Renal cortex interstitium (tissue), 15 donors: ENCODE measurements at places on chromosomes 12 and 14. TPM values are rescaled to one million over a fixed set of nuclear protein-coding genes. Genes with fewer than 3 reads are reported as not detected.

GRCh38 chr12:5051334-5051733, 7.7 kb downstream of the KCNA5 start:
- DNase-seq: no peak

DNA sequence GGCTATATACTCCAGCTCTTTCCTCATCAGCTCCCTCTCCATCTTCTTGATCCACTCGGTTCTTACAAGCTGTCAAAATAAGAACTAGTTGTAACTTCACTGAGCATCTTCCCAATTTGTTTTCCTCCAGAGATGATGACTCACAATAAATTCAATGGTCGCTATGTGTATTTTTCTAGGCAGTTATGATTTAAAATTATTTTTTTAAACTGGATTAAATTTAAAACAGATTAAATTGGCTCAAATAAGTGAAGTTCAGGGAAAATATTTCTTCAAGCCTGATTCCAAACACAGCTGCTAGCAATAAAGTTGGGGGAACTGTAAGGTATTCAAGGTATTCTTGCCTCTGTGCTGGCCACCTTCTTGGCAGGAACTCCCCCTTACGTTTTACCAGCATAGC, 717.7 kb upstream of the USP15 start:
- no peak for DNase-seq

DNA sequence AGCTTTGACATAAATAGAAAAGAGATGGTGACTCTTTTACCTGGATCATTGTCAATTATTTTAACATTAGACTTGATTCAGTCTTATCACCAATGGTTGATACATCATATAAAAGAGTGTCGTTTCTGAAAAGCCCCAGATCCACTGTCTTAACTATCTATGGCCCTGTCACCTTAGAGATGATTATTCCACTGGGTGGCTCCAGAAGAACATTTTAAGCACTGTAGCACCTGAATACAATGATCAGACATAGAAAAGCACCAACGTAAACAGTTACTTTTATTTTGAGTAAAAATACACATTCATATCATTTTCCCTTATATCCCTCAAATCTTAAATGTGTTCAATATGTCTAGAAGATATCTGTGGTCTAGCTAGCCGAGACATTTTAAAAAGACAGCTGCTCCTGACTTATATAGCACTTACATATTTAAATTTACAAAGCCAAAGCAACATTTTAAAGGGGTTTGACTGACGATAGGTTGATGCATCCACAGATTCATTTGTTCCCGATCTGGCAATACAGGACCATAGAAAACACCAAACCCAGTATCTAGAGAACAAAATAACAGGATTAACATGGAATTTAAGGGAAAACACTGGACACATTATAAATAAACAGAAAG, 32.9 kb downstream of the TSPAN8 start:
- DNase-seq: no peak

DNA sequence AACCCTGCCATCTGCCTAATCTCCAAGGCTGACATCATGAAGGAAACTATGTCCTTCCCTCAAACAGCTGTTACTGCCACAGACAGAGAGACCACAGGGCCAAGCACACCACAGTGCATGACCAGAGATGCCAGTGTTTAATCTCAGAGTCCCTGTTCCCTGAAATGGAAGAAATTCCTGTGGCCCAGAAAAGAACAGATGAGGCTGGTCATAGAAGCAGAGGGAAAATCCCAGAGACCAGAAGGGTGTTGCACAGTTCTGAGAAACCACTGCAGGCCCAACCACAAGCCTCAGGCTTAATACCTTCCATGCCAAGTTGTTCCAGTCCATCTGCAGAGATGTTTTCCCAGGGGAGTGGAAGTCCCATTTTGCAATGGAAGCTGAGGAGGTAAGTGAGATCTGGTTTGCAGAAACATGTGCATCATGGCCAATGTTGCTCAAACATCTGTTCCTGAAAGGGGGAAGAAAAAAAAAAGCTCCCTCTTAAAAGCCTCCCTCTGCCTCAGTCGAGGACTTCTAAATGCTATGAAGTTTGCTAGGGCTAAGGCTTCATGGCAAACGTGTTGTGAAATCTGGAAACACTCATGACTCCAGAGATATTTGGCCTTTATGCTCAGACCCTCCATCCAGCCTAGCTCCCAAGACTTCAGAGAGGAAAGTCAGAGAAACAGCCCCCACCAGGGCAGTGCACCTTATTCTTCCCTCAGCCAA, 98.6 kb downstream of the SCARB1 start:
- DNase-seq: no peak

- DNase-seq: no peak
Observed at GRCh38 chr14:75096959-75097358, 27.5 kb downstream of the ZC2HC1C start.

- DNase-seq: no peak
Observed at GRCh38 chr12:118402251-118402650, 25.9 kb downstream of the SUDS3 start.

- DNase-seq: no peak
Observed at GRCh38 chr12:57063991-57064685, 14.2 kb upstream of the MYO1A start.

- no peak for DNase-seq
Observed at GRCh38 chr12:45518291-45519235, 210.9 kb upstream of the ARID2 start.

GRCh38 chr12:19847294-19848059, 408.2 kb downstream of the AEBP2 start:
- DNase-seq: no peak

DNA sequence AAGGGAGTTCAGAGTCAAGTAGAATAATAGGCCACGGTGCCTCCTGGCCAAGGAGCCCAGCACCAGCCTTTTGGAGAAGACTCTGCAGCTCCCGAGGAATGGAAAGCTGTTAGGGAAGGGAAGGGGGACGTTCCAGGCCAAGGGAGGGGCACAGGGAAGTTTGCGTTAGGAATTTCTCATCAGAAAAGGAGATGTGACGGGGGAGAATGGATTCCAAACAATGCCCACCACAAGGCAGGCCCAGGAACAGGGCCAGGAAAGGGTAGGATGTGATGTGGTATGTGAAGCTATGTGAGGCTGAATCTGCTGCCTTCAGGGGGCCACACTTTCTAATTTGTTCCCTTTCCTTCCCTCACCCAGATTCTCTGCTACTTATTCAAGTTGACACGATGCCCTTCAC, 46.0 kb downstream of the DGLUCY start:
- no peak for DNase-seq

- no peak for DNase-seq
Observed at GRCh38 chr12:130460611-130461446, 123.1 kb downstream of the PIWIL1 start.

DNA sequence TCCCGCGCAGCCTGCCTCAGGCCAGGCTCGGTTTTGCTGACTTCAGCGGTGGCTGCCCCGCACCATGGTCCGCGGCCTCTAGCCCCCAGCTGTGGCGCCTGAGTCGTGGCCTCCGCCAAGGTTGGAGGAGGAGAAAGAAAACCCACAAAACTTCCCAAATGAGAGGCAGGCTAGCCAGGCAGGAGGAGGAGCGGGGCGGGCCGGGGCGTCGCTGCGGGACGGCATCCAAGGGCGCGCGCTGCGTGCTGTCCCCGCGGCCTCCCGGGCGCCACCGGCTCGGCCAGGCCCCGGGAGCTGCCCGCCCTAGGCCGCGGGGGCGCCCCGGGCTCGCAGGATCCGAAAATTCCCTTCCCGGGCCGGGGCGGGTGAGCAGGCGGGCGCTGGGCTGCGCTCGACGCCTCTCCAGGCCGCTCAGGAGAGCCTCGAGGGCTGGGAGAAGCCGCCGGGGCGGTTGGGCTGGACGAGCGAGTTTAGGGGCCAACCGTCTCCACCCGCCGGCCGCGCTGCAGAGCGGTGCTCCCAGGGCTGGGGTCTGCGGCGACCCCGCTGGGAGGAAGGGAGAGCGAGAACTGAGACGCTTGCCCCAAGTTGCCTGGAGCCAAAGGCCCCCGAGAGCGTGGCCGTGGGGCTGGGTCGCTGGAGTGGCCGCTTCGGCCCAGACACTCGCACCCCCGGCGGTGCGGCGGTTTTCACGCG, at the start of gene EFS:
EFS (minus strand) TSS at position 137 of the 696 bp plus-strand sequence. CDS start 147 bp downstream, outside the sequence.
- DNase-seq: no peak

GRCh38 chr12:128754275-128754674, 69.5 kb downstream of the SLC15A4 start:
- DNase-seq: no peak

GRCh38 chr12:58931518-58931917, 11.2 kb upstream of the LRIG3 start:
- DNase-seq: no peak

DNA sequence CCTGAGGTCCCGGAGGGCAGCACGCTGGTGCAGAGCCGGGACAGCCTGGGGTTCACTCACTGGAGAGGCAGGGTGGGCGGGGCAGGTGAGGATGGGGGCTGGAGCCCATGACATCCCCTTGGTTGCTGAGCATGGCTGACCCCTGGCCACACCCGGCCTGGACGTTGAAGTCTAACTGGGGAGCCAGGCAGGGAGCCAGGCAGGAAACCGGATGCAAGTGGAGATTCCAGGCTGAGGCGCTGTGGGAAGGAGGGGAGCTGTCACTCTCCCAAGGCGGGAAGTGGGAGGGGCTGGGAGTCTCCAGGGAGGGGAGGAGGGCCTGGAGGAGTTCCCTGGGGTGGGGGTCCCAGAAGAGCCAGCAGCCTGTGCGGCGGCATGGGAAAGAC, 7.7 kb upstream of the INF2 start:
- DNase-seq: no peak

DNA sequence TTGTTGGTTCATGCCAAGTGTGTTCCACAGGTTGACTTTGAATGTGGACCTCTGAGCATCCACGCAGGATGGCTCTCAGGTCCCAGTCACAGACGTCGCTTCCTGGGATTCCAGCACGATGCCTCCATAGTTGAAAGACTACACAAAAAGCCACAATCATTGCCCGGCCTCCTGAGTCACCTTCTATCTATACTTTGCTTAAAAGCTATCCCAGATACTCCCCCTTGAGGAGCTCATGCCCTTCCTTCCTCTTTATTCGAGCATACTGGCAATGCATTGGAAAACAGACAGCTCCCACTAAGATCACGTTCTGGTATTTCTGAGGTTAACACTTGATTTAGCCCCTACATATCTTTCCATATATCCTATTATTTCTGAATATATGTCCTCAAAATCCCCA, 40.1 kb downstream of the ZNF664 start:
- DNase-seq: no peak

GRCh38 chr14:67004521-67004920, 184.7 kb upstream of the GARIN2 start:
- DNase-seq: no peak

DNA sequence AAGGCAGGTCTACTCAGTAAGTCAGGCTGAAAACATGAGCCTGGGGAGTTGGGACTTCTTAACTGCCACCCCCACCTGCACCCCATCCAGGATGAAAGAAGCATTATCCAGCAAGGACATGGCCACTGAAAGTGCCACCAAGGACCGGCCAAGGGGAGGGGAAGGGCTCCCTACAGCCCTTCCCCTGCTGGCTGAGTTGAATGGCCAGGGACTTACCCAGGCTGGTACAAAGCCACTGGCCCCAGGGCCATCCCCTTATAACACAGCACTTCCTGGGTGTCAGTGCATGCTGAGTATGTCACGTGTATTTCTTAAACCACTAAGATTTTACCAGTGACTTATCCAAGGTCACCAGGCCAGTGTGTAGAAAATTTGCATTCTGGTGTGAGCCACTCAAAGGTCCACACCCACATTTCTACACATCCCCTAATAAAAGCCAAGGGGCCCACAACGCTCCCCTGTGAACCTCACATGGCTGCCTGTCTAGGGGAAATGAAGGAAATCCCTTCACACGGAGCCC, 29.3 kb upstream of the ZFP36L1 start:
- no peak for DNase-seq

DNA sequence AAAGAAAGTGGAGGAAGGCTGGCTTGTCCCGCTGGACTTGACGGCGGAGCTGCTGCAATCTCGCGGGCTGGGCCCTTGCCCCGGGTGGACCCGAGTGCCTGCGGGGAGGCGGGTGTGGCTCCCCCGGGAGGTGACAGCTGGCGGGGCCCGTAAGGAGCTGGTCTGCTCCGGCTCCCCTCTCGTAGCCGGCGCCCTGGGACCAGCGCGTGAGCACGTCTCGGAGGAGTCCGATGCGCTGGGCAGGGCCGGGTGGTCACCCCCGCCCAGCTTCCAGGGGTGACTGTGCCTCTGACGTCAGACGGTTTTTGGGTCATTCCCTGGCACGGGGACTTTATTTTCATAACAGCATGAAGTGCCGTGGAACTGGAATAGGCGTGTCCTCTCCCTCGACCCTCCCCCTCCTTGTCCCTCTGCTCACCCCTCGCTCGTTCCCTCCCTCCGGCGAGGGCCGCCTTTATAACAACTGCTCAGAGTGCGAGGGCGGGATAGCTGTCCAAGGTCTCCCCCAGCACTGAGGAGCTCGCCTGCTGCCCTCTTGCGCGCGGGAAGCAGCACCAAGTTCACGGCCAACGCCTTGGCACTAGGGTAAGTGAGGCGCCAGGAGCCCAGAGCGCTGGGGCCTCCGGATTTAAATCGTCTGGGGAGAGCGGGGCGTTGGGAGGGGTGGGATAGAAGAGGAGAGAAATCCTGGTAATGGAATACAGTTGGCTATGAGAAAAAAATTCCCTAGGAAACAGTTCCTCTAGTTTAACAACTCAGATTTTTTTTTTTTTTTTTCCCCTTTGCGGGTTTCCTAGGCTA, at the start of gene GPRC5A:
GPRC5A (plus strand) TSS at position 483 of the 801 bp plus-strand sequence. CDS start 16,688 bp downstream, outside the sequence.
- DNase-seq: peak; percentile 74

GRCh38 chr14:77638771-77639171, 22.3 kb upstream of the SPTLC2 start:
- DNase-seq: no peak

GRCh38 chr12:50112456-50113218, 601 bp downstream of the COX14 start:
- no peak for DNase-seq

GRCh38 chr12:1797011-1797901, 23.1 kb upstream of the LRTM2 start:
- no peak for DNase-seq

DNA sequence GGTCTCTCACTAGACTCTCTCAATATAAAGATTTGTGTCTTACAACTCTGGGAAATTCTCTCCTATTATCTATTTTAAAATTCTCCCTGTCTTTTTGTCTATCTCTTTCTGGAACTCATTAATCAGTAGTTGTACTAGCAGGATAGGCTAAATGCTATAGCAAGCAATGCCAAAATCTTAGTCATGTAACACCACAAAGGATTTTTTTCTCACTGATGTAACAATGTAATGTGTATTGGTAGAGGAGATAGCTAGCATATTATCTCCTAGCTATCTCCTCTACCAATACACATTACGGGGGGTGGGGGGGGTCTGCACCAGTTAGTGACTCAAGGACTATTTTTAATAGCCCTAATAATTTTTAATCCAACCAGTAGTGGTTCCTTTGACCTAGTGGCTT, 225.4 kb downstream of the KLHL28 start:
- DNase-seq: no peak

GRCh38 chr14:61342486-61342885, 21.1 kb downstream of the PRKCH start:
- no peak for DNase-seq

Gene RGS6
- 1.4 TPM for polyA plus RNA-seq

Gene HHIPL1
- polyA plus RNA-seq: 1.5 TPM

Gene CFL2
- polyA plus RNA-seq: 65.7 TPM

Gene KRT6C
- polyA plus RNA-seq: not detected

Gene C12orf54
- 0.82 TPM for polyA plus RNA-seq
